Hypothalamus (tissue), 51 donors: ENCODE measurements at places on chromosomes 12 and 14.

DNA sequence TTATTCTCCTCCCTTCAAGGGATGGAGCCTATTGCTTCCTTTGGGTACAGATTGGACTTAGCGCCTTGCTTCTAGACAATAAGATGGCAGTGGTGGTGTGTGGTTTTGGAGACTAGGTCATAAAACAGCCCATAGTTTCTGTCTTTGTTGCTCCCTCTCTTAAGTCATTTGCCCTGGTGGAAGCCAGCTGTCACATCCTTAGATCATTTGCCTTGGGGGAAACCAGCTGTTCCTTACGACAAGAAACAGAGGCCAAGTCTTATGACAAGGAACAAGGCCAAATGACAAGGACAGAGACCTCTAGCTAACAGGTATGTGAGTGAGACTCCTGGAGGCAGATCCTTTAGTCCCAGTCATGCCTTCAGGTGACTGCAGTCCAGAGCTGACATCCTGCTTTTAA is 9.2 kb upstream of the PALS1 start:
- DNase-seq, result no peak

- DNase-seq, result no peak
Measured at GRCh38 chr12:115134298-115134697, 450.3 kb upstream of the TBX3 start.

GRCh38 chr12:79360286-79360685 is 330.5 kb downstream of the PAWR start:
- no peak for DNase-seq

DNA sequence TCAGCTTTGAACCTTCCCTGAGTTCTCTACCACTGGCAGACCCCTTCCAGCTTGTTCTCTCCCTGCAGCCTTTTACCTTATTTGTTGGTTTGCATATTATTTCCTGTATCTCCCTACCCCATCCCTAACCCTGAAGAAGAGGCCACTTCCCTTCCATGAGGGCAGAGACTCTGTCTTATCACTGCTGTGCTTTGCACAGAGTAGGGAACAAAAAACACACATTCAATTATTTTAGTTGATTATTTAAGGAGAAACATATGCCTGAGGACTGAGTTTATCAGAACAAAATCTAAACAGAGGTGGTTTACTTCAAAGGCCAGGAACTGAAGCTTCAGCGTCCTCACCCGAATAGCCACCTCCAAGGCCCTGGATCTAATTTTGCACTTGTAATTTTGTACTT is 111.7 kb upstream of the RFLNA start:
- DNase-seq, result no peak
